ENCODE measurements at places on chromosomes 6 and 20. TPM values are rescaled to one million over a fixed set of nuclear protein-coding genes. Genes with fewer than 3 reads are reported as not detected.

ULBP1 gene
- total RNA-seq, result 1.6 TPM

TNXB gene
- total RNA-seq, result 0.11 TPM

CFAP61 gene
- total RNA-seq, result not detected

CLDN20 gene
- 0.54 TPM for total RNA-seq

- DNase-seq, result no peak
Measured at GRCh38 chr20:44695674-44696300, 19.4 kb upstream of the CCN5 start.

GRCh38 chr20:61941721-61942405 is 123.8 kb downstream of the TAF4 start:
- DNase-seq, result no peak

- DNase-seq, result no peak
Measured at GRCh38 chr6:5425267-5425666, 164.0 kb downstream of the FARS2 start.

GRCh38 chr6:24960991-24961475 is 25.3 kb upstream of the RIPOR2 start:
- no peak for DNase-seq

- DNase-seq, result no peak
Measured at GRCh38 chr20:19137641-19138040, 74.8 kb upstream of the SLC24A3 start.

- peak; percentile 84 for DNase-seq
Measured at GRCh38 chr6:39361657-39362486, 39.4 kb upstream of the KCNK16 start.

- DNase-seq, result no peak
Measured at GRCh38 chr20:24317224-24317623, 152.2 kb upstream of the SYNDIG1 start.

DNA sequence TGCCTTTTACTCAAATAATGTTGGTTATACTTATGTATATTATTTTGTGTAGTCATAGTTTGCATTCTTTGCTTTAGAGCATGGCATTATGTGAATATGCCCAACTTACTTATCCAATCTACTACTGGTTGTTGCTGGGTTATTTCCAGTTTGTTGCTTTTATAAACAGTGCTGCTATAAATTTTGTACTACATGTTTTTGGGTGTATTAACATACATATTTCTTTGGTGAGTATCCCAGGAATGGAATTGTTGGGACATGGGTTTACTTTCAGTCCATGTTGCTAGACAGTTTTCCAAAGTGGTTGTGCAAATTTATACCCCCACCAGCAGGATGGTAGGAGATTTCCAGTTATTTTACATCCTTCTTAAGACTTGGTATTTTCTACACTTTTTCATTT is 157.1 kb upstream of the THEMIS start:
- DNase-seq, result no peak

DNA sequence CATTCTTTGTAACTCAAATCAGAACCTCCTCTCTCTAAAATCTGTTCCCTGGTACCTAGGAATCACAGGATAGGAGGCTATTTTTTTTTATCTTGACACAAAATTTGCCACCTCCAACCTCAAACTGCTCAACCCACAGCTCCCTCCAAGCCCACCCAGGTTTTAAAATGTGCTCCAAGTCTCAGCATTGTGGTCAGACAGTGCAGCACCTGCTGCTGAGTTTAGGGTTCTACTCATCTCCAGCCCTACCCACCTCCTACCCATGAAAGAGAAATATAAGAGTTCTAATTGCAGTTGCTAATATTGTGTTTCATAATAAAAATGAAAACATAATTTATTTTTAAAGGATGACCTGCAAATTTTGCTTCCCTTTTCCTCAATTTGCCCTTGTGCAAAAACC is 496.5 kb downstream of the MAFB start:
- no peak for DNase-seq

DNA sequence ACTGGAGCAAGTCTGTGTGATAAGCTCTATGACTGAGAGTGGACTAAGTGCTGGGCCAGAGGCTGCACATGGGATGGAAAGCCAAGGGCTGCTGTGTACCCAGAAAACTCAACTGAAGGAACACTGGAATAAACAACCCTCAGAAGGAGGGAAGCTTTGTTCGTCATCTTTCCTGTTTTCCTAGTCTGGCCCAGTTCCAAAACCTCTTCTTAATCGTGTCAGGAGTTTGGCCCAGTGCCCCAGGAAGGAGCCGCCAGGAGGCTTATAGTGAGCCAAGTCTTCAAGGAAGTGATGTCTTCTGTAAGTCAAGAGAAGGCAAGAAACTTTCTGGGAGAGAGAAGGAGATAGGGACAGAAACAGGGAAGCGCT is 23.3 kb upstream of the TOP1 start:
- peak; percentile 91 for DNase-seq

DNA sequence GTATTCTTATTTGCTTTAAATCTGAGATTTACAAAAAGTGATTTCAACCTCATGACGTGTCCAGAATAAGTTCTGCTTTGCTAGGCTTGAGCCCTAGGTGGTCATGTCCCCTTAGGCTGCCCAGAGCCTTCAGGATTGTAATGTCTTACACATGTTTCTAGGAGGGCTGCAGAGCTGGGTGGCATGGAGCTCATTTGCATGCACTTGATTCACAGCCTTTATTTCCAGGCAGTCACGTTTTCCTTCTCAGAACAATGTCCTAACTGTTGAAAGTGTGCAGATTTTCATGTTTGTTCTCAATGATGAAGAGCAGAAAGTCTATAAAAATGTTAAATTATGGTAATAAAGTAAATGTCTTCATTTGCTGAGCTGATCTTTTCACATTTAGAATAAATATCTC is 448.6 kb upstream of the SOX4 start:
- DNase-seq, result no peak

DNA sequence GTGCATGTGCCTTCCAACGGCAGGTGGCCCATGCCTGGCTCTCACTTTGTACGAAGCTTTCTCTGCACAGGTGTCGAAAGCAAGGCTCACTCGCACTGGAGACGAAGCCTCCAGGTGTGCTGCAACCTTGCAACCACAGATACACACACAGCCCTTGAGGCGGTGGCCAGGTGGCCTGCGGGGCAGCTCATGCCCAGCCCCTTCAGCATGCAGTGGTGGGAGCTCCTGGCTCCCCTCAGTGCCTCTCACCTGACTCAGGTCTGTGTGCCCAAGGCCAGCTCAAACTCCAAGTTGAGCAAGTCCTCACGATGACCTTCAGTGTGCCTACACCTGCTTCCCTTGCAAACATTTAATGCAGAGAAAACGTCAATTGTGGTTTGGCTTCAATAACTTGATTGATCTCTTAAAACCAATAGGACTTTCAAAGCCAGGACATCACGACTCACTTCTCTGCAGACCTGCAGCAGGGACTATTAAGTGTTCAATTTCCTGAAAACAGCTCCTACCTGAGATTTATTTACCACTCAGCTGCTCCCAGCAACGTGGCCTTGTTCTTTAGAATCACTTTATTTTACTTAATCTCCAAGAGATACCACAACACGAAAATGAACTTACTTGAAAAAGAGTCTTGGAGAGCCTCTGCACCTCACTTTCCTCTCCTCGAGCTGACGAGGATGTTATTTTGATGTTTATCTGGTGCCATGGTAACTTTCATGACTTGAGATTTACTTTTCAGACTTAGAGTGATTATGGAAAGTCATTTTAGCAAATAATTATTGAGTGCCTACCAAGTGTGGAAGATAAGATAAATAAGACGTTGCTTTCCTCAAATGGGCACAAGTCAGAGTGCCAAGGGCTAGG is 86.3 kb downstream of the SLC22A23 start:
- DNase-seq, result no peak

DNA sequence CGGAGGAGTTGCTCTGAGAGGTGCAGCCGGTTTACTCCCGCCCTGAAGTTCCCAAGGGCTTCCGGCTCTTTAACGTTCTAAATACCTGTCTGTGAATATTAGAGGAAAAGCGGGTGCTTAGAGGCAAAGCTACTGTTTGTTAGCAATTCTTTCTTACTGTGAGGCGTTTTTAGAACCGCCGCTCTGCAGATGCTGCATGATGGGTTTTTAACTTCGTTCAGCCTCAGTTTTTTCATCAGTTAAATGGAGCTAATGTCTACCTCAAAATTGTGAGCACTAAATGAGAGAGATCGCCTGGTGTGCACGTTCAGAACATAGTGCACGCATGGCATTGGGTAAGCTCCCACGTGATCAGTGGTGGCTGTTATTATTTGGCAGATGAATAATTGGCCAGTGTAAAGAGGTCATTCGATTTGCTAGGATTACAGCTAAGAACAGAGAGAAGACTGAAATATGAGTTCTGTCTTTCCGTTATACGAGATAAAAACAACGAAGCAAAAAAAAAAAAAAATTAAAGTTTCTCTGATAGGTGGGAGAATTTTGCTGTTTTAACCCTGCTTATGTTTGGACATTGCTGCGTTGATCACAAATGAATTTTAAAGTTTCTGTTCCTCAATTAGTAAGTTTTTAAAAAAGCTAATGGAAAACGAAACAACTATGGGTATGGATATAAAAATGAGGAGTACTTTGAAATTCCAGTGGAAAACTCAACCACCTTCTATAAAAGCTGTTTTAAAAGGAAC is 660 bp upstream of the TFB1M start:
- peak; percentile 89 for DNase-seq

DNA sequence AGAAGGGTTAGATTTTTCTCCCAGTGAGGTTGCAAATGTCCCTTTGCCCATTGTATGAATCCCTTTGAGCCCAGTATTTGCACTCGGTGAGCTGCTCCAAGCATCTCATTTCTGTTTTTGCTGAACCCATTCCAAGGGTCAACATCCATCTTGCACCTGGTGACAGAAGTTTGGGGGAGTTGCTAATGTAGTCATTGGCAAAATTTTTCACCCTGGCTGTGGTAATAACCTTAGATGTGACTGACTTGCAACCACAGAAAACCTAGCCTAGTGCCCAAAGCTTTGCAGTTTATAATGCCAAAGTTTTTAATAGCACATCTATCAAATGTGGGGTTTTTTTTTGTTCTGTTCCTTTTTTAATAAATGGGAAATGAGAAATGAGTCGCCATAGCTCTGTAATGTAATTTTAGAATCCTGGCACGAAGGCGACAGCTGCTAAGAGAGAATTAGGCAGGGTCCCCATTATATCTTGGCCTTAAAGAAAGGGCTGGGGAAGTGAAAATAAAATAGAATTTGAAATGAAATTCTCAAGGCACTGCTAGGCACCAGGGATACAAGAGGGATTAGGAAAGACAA is 682.8 kb downstream of the KIF16B start:
- DNase-seq, result no peak

DNA sequence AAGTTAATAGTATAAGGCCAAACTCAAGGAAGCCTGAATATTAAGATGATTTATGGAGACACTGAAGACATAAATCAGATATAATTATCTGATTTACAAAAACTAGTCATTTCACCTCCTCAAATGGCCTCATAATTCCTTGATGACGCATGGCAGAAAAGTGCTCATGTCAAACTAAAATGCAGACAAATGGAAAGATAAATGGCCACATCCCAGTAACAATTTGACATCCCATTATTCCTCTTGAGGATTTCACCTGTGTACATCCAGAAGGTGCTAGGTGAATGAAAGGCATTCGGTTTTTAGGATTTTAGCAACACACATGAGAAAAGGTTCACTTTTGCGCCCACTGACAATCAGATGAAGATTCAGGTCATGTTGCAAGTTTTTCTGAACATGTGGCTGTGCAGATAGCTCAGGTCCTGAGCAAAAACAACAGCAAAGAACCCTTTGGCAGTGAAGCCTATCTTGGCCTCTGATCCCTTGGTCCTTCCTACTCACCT is 24.2 kb downstream of the SGK1 start:
- no peak for DNase-seq

DNA sequence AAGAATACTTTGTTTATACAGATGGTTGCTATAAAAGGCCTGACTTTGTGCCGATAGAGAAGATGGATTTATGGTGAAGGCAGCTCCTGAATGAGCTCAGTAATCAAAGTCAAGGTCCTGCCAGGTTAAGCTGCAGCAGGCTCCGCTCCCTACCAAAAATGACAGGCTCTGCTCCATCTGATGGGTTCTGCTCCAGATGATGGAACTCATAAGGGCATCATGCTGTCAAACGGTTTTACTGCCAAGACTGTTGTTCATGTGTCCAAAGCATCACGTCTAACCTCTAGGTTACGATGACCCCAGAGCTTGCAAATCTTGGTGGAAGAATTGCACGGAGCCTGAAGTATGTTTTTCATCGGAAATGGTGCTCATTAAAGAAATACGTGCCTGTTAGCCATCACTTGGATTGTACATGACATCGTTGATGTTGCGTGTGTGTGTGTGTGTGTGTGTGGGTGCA is 19.2 kb upstream of the PTGIS start:
- DNase-seq, result no peak

DNA sequence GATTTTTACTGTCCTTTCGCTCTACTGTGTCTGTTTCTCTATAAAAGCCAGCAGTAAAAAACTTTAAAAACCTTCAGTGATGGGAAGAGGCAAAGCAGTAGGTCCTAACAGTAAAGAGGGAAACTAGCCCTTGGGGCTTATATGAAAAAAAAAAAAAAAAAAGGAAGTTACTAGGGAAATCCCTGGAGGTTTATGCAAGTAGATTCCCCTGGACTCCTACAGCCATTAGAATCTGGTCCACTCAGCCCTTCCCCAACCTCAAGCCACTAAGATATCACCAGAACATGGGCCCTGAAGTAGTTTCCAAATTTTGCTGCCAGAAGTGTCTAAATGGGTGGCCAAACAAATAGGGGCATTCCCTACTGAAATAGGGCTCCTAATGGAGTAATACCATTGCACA is 70.5 kb upstream of the HINT3 start:
- no peak for DNase-seq

DNA sequence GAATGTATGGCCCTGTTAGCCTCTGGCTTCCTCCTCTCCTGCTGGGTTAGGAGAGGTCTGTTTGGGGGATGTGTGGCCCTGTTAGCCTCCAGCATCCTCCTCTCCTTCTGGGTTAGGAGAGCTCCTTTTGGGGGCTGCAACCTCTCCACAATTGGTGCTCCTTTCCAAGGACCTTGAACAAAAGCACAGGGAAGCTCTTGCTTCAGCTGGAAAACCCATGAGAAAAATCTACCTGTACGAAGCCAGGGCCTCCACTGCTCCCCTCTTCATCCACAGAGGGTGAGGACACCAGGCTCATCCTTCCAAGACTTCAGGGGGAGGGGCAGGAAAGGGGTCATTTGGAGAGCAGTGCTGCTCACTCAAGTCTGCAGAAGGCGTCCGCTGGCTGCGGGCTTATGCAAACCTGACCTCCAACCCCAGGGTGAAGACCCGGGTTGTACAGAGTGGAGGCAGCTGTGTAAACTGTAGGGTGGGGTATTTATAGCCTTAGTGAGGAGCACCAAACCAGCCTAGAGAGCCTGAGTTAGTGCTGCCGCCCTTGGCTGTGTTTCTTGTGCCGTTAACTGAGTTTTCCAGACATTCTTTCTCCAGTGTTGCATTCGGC is 62.1 kb downstream of the SLC24A3 start:
- DNase-seq, result no peak

DNA sequence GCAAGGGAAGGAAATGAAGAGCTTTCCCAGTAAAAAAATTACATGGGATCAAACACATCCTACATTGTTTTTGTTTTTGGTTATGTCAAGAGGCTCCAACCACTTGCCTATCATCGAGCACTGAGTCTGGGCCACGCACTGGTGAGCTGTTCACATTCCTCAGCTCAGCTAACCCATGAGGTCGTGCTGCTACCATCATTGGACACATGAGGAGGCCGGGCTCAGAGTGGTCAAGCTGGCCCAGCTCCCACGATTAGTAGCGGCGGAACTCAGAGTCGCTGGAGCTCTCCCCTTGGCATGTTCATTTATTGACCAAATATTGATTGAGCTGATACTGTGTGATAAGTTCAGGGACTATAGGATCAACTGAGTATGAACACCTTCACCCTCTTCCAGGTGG is 164.9 kb downstream of the CDH26 start:
- peak; percentile 18 for DNase-seq

Data from Daoy (cell line).